ENCODE measurements at places on chromosomes 2 and 18. TPM values are rescaled to one million over a fixed set of nuclear protein-coding genes. Genes with fewer than 3 reads are reported as not detected.

Gene CCDC74A
- 9.3 TPM for total RNA-seq

Gene GALR1
- not detected for total RNA-seq

Gene KANSL3
- 36.2 TPM for total RNA-seq

Gene TEX44
- total RNA-seq = not detected

Gene ALK
- total RNA-seq = 0.16 TPM

Gene ACKR3
- total RNA-seq = 3.2 TPM

Gene ARHGEF33
- 0.43 TPM for total RNA-seq

Gene PLGLB1
- 0.32 TPM for total RNA-seq

Gene IL1B
- 0.63 TPM for total RNA-seq

Gene IL36B
- total RNA-seq = not detected

Gene ASXL3
- total RNA-seq = 0.69 TPM

Gene ZAP70
- total RNA-seq = 0.16 TPM

Gene PRKCE
- total RNA-seq = 12.5 TPM

Gene NPAS2
- total RNA-seq = 2.7 TPM

Gene IL37
- total RNA-seq = not detected

Gene INHA
- 0.26 TPM for total RNA-seq

Gene METTL8
- 7.7 TPM for total RNA-seq

Gene GAREM1
- total RNA-seq = 3.3 TPM

Gene ATP6V1B1
- total RNA-seq = 0.79 TPM

Gene GYPC
- 93.3 TPM for total RNA-seq

Gene CKAP2L
- 1.3 TPM for total RNA-seq

Gene PARD6G
- 2.0 TPM for total RNA-seq

Gene PMAIP1
- total RNA-seq = 2.4 TPM

Gene ANKRD30BL
- not detected for total RNA-seq

Gene PECR
- total RNA-seq = 15.4 TPM

Gene MXD1
- total RNA-seq = 2.9 TPM

Gene ANKRD36
- 41.6 TPM for total RNA-seq

Gene EPB41L3
- total RNA-seq = 91.1 TPM

Gene AQP12B
- total RNA-seq = not detected

Gene MEP1B
- total RNA-seq = not detected

Gene CRIM1
- total RNA-seq = 74.7 TPM
